ENCODE measurements at places on chromosomes 1 and 21.

GRCh38 chr1:37704966-37705365, 12.7 kb downstream of the CDCA8 start:
- no peak for DNase-seq

DNA sequence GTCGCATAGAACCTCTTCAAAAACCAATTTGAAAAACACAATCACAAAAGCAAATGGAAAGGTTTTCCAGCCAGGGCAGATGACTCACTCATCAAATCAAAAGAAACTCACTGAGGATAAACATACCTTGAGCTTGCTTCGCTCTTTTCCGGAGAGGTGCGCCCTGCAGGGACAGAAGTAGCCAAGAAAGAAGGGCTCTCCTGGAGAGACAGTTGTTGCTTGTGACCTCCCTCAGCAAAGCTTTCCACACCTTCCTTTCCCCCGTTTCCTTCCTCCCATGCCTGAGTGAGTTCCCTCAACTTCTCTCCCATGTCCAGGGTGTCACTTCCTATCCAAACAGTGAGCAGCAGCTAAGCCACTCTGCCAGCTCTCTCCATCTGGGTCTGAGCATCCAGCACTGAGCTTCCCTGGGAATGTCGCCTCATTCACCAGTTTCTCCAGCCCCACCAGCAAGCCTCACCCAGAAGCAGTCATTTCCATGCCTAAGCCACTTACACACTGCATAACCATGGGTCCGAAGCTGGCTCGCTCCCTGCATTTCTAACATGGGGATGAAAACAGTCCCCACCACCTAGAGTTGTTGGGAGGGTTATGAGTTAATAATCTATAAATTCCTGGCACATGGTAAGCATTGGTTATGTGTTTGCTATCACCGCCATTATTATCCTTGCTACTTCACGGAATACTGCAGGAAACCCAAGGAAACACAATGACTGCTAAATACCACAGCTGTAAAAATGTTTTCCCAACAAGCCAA, 75.0 kb downstream of the PTPN14 start:
- no peak for DNase-seq

DNA sequence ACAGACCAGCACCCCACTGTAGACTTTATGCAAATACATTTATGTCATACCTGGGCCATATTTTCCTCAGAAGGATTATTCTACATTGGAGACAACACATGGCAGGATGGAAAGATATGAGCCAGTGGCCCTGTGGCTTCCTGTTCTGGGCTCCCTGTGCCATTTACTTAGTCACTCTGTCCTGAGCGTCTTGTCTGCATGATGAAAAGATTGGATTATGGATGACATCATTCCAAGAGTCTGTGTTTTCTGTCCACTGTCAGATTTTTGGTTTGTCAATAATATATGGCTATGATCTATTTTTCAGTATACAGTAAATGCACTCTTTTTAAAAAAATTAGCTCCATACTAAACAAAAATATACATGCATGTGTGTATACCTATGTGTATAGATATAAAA, 30.8 kb downstream of the IGSF5 start:
- no peak for DNase-seq

GRCh38 chr1:240824238-240824637, 212.3 kb upstream of the GREM2 start:
- no peak for DNase-seq

GRCh38 chr21:39111931-39112550, 71.2 kb downstream of the PSMG1 start:
- no peak for DNase-seq

DNA sequence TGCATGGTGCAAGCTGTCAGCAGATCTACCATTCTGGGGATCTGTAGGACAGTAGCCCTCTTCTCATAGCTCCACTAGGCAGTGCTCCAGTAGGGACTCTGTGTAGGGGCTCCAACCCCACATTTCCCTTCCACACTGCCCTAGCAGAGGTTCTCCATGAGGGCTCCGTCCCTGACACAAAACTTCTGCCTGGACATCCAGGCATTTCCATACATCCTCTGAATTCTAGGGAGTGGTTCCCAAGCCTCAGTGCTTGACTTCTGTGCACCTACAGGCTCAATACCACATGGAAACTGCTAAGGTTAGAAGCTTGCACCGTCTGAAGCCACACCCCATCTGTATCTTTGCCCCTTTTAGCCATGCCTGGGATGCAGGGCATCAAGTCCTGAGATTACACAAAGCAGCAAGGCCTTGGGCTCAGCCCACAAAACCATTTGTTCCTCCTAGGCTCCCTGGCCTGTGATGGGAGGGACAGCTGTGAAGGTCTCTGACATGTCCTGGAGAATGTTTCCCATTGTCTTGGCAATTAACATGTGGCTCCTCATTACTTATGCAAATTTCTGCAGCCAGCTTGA, 117.0 kb upstream of the NFIA start:
- no peak for DNase-seq

DNA sequence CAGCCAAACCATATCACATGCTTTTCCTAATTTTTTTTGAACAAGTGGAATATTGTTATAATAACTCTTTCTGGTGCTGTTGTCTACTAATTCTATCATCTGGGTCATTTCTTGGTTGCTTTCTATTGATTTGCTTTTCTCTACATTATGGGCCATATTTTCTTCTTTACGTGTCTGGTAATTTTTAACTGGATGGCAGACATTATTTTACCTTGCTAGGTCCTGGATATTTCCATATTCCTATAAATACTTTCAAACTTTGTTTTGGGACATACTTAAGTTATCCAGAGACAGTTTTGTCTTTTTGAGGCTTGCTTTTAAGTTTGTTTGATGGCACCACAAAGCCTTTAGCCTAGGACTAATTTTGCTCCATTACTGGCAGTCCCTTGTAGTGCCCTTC, 11.3 kb downstream of the HS2ST1 start:
- no peak for DNase-seq

DNA sequence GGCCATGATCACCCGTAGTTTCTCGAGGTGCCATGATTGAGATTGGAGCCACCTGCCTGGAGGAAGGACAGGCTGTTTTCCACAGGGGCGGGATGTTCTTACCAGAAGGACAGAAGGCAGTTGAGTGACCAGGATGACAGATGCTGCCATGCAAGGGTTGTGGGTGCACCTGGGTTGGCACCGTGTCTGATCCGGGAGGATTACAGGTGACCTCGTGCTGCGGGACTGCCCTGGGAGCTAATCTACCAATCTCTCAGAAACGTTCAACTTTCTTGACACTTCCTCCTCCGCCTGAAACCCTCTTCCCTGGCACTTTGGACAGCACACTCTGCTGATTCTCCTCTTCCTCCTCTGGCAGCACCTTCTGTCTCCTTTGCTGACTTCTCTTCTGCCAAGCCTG, 13.8 kb upstream of the SLC6A9 start:
- no peak for DNase-seq

DNA sequence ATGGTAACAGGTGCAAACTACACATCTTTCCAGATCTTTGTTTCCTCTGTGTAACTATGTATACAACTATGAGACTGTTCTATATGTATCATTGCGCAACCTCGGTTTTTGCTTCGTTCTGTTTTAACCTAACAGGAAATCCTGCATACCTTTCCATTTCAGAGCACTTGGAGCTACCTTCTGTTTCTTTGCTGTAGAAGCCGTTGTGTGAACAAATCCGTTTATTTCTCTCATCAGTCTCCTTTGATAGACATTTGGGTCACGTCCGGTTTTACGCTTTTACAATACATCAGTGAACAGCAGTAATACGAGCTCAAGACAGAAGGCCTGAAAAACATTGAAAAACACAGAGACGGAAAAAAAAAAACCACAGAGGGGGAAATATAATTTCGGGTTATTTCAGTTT, 10.5 kb downstream of the ATP5IF1 start:
- DNase-seq: peak; percentile 49

GRCh38 chr1:95246511-95246910, 12.5 kb downstream of the RWDD3 start:
- DNase-seq: no peak

DNA sequence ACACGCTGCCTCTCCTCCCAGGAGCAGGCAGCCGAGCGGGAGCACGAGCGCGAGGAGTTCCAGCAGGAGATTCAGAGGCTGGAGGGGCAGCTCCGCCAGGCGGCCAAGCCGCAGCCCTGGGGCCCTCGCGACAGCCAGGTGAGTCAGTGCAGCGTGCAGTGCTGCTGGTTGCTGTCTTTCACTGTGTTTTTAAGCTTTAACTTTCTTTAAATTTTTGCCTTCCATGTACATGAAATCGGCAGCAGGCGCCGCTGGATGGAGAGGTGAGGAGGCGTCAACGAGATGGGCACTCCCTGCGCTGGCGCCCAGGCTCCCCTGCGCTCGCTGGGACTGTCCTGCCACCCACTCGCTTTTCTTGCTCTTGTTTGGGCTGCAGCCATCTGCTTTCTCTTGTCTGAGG, 60.7 kb upstream of the DIP2A start:
- DNase-seq: no peak

GRCh38 chr1:5415606-5416005, 576.6 kb downstream of the NPHP4 start:
- DNase-seq: no peak

DNA sequence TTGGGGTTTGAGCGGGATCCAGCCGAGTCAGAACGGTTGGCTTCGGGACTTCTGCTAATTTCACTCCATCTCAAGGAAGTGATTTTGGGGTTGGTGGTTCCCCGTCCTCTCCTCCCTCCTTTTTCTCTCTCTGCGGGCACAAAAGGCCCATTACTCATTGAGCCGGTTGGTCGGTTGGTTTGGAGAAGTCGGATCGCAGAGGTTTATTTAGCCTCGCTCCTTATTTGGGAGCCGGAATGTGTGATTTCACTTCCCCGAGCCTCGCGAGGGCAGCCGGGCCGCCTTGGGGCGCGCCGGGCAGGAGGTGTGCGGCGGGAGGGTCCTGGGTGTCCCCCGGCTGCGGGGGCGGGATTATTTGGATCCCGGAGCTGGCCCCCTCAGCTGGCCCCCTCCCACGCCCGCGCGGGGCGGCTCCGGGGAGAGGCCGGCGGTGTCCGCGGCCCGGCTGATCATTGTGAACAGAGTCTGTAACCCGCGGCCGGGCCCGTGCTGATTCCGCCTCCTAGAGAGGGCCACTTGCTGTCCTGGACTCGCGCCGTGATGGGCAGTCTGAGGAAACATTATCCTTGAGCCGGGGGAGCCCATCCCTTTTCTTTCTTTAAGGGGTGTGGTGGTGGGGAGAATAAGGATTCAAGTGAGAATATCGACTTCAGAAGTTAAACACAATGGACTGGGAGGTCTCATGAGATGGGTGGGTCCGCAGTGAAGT, 1.2 kb downstream of the MAPKAPK2 start:
- DNase-seq: peak; percentile 58

DNA sequence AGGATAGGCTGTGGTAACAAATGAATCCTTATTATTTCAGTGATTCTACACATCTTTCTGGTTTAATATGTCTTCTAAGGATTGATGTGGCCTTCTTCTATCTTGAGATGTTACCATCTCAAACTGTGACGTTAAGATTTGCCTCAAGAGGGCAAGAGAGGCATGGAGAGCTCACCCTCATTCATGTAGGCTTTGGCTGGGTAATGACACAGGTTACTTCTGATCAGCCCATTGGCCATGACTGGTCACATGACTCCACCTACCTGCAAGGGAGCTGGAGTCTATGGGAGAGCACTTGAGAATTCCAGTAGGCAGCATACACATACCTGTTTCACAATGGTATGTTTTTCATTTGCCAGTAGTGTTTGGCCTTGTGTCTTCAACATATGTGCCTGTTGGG, 30.0 kb downstream of the CACHD1 start:
- DNase-seq: peak; percentile 7

DNA sequence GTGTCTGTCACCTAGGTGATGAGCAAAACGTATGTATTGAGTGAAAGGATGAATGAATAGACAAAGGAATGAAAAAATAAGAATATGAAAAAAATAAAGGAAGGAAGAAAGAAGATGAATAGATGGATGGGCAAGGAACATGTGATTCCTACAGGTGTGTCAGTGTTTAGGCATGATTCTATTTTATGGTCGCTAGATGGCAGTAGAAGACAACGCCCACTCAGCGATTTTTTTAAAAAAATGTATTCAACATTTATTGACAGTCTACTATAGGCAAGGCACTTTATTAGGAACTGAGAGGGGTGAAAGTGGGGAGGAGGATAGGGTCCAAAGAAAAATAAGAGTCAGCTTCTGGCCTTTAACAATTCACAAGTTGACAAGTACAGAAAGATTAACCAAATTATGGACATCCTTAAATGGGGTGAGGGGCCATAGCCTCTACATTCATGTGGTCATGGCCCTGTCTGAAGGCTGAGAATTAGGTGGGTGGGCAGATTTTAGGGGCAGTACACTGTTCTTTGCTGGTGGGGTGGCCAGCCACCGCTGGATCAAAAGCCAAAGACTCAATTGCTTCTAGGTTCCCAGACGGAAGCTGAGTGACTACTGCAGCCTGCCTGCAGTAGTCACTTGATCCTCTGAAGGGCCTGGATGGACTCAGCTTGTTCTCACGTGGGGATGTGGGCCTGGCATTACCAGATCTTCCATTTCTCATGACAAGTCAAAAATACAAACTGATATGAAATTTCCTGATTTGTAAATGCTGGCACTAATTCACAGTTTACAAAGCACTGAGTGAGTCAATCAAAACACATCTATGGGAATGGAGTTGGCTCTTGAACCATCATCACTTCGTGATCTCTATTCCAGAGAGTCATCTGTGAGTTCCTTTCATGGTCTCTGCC, 83.9 kb downstream of the FASLG start:
- no peak for DNase-seq

All from CD4-positive, alpha-beta T cell treated with Interleukin-17A for 4 hours (primary cell).